Stimulated activated CD8-positive, alpha-beta memory T cell treated with anti-CD3 and anti-CD28 coated beads, Interleukin-7, amount 100 ng/mL, for 48 hours (primary cell): ENCODE measurements at places on chromosomes 11 and 22.

DNA sequence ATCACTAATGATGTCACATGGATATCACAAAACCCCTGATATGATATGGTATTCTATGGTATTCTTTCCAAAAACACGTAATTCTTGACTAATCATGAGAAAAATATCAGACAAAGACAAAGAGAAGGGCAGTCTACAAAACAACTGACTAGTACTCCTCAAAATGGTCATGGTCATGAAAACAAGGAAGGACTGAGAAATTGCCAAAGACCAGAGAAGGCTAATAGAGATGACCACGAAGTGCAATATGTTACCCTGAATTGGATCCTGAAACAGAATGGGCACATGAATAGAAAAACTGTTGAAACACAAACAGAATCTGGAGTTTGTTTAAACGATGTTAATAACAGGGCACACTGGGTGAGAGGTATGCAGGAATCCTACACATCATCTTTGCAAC, 10.2 kb downstream of the CKAP5 start:
- DNase-seq, result no peak

DNA sequence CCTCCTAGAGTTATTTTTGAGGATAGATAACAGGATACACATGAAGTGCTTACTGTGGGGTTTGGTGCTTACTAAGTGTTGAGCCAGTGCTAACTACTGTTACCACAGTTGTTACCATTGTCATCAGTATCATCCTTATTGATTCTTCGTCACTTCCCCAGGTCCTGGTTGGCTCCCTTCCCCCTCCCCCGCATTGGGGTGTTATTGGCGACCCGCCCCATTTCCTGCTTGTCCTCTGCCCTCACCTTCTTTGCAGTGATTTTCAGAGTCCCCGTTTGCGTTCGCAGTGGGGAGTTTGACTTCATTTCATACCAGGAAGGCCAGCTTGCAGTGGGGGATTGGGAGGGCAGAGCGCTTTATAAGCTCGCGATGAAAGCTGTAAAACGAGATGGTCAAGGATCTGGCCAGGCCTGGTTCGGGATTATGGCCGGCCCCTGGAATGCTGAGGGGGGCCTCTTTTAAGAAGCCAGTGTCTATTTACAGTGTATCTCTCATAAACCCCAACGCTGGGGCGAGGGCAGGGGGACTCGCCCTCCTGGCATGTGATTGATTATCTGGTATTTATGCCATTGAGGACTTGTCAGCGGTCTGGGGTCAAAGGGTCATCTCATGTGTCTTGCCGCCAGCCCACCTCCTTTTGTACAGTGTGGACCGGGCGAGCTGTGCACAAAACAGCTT, 84.6 kb upstream of the NNMT start:
- DNase-seq, result no peak

DNA sequence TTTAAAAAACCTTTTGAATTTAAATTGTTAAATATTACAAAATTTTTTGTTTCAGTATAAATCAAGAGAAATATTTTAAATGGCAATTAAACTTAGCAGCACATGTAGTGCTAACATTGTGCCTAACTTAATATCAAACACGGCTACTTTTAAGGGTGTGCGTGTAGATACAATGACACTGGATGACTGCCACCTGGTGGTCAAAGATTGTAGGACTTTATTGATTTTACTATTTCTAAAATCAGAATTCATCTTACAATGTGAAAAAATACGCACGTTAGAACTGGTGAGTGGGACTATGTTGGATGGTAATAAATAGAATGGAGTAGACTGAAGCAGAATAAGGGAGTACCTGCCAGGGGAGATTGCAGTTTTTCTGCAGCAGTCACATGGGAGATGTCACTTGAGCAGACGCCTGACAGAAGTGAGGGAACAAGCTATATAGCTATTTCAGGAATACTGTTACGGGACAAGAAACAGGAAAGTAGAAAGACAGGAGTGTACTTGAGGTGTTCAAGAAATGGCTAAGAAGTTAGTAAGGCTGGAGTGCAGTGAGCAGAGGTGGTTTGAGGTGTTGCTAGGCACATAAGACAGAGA, 52.9 kb downstream of the UVRAG start:
- no peak for DNase-seq

DNA sequence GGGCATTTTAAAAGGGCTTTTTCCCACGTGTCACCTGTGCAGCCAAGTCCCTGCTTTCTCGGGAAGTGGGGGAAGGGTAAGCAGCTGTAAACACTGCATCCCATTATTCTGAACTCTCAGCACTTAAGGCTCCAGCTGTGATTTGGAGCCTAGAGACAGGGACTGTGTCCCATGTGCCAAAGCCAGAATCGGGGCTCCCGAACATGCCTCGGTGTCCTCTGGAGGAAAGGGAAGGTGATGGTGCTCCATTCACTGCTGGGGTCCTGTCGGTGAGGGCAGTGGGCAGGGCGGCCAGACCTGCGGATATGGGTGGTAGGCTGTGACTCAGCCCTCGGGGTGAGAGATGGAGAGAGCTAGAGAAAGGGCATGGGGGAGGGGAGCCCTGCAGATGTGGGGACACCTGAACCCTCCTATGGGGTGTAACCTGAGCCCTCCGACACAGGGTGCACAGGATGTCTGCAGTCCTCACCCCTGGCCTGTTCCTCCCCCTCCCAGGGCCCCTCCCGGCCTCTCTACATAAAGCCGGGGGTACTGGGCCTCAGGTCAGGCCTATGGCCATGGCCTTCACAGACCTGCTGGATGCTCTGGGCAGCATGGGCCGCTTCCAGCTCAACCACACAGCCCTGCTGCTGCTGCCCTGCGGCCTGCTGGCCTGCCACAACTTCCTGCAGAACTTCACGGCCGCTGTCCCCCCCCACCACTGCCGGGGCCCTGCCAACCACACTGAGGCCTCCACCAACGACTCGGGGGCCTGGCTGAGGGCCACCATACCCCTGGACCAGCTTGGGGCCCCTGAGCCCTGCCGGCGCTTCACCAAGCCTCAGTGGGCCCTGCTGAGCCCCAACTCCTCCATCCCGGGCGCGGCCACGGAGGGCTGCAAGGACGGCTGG, 31.8 kb downstream of the CAPN1 start:
- no peak for DNase-seq
